ENCODE measurements at places on chromosomes 5 and 9.

DNA sequence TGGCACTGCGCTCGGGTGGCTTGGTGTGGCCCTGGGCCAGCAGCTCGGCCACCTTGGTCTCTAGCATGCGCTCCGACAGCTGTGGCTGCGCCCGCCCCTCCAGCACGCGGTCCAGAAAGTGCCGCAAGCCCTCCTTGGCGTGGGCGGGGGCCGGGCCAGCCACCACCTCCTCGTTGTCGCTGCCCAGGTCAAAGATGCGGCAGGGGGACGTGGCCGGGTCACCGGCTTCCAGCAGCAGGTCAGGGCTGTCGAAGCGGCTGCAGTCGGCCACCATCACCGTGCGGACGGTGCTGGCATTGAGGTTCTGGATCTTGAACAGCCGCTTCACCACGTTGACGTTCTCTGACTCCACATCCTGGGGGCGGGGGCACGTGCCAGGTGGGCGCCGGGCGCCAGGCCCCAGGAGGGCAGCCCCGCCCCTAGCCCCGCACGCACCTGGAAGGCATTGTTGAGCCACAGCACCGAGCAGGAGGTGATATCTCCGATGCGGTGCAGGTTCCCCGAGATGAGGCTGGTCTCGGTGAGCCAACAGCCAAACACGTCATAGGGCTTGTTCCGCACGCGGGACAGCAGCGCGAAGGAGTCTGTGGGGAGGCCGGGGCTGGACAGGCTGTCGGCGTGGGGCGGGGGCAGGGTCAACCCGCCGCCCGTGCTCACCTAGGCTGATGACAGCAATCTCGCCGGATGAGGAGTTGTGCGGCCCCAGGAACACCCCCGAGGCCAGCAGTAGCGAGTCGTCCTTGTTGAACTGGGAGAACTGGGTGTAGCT, 2.2 kb downstream of the FBXW5 start:
- no peak for DNase-seq

GRCh38 chr5:85205430-85205829, 820.8 kb upstream of the EDIL3 start:
- no peak for DNase-seq

DNA sequence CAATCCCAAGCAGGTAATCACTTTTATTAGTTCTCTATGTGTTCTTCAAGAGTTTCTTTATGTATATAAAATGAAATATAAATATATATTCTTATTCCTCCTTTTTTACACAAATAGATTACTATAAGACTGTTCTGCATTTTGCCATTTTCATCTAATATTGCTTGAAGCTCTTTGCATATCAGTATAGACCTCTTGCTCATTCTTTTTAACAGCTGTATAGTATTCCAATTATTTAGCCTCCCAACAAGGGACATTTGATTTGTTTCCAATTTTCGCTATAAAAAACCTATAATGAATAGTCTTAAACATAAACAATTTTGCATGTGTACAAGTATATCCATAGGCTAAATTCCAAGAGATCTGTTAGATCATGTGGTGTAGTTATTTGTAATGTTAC, 25.2 kb downstream of the CETN3 start:
- DNase-seq: no peak

DNA sequence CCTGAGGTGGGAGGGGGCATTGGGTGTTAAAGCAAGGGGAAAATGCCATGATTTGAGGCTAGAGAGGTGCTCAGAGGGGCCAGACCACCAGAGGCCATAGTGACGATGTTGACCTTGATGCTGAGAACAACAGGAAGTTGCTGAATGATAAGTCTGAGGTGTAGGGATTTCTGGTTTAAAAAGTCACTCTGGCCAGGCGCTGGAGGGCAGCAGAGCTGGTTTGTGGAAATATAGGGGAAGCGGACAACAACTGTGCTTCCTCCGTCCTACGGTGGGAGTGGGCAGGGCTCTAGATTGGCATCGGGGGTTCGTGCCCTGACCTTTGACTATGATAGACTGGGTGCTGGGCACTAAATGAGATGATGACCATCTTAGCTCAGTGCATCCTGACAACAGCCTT, 44.7 kb downstream of the STOM start:
- no peak for DNase-seq

- DNase-seq: no peak
Measured at GRCh38 chr5:157222506-157223230, 42.0 kb downstream of the ITK start.

GRCh38 chr9:89850153-89850552, 245.3 kb downstream of the GADD45G start:
- no peak for DNase-seq

DNA sequence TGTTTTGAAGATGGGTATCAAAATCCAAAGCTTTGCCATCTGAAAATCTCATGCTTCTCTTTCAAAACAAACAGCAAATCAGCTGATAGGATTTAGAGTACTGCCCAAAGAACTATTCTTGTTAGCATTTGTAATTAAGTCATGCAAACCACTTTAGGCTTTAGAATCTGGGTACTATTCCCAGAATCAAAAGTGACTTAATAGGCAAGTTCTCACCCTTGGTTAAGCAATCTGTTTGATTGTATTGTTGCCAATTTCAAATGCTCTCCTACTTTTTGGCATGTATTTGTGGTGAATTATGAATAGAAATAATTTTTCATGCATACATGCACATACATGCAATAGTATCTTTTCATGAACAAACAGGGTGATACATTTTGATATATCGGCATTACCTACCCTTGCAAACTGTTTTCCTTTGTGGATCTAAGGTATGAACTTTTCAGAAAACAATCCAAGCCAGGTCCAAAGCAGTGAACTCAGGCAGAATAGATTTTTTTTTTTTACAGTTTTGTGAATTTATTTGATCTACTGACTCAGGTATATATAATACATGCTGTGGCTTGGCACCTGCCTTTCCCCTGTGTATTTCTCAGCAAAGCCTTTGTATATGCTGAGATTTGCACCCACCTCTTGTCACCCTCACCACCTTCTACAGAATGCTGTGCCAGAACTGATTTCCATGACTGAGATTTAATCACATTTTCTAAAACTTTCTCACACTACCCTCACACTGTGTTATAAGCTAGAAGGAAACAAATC, 9.0 kb downstream of the IL33 start:
- DNase-seq: no peak

DNA sequence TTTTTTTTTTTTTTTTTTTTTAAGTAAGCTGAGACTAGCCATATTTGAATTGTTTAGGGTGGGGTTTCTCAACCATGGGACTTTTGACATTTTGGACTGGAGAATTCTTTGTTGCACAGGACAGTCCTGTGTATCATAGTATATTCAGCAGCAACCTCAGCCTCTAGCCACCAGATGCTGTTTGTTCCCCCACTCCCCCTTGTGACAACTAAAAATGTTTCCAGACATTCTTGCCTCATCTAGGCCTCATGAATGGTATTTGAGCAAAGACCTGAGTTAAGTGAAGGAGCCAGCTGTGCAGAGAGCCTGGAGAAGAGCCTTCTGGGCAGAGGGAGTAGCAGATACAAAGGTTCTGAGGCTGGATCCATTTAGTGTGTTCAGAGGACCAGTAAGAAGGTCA, 155.9 kb downstream of the SGCD start:
- DNase-seq: no peak

GRCh38 chr5:64214132-64214531, 48.5 kb downstream of the RNF180 start:
- no peak for DNase-seq

- no peak for DNase-seq
Measured at GRCh38 chr5:2188661-2189060, 305.9 kb upstream of the IRX4 start.

DNA sequence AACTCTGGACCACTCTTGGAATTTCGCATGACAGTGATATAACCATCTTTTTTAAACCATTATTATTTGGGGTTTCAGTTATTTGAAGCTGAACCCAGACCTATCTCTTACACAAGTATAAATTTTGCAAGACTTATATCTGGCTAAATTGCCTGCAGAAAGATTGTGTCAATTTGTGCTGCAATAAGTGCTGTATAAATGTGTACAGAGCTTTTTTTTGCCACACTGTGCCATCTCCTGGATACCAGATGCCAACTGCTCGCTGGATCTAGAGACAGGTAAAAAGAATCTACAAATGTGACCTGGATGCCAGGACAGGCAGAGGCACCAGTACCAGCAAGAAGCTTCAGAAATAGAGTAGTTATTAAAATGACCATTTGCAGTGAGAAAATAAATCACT, 25.9 kb upstream of the TTC39B start:
- DNase-seq: no peak

- DNase-seq: no peak
Measured at GRCh38 chr5:73183481-73183891, 10.5 kb downstream of the TMEM174 start.

- no peak for DNase-seq
Measured at GRCh38 chr5:76808141-76808691, 10.6 kb upstream of the F2RL1 start.

DNA sequence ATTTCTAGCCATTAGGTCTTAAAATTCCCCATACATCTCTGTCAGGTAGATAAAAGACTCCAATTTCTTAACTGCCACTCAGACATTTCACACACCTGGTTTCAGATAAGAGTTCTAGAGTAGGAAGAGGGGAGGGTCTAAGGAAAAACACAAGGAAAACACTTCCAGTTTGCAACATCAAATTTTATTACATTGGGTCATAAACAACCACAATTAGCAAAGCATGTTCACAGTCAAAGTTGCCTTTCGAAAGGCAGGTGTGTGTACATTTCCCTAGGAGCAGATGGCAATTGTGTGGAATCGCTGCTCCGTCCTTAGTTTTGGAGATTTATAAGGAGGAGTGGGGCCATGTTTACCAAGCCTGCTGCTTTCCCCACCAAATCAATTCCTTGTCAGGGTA, 120.8 kb downstream of the DMRT2 start:
- DNase-seq: no peak

GRCh38 chr9:110659891-110660541, 8.6 kb upstream of the MUSK start:
- no peak for DNase-seq

- DNase-seq: no peak
Measured at GRCh38 chr5:74460694-74461093, 179.8 kb downstream of the ENC1 start.

GRCh38 chr9:104143550-104143910, 49.4 kb downstream of the SMC2 start:
- DNase-seq: no peak

- no peak for DNase-seq
Measured at GRCh38 chr5:84080908-84081307, 303.8 kb downstream of the EDIL3 start.

DNA sequence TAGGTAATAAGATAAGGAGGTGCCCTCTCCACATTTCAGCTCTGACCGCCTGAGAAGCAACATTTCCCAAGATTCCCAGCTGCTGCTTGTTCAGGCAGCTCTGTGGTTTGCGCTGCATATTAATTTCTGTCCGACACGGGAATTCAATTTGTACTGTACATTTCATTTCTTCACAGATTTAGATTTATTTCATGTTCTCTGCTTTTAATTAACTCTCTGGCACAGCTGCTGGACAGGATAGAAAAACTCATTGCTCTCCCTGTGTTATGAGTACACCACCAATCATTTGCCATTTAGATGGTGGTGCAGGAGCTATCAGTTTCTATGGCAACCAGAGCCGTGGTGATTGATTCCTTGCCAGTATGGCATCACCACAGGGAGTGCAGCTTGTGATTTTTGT, 558.5 kb downstream of the DMRTA1 start:
- no peak for DNase-seq

GRCh38 chr5:40386289-40386688, 293.4 kb upstream of the PTGER4 start:
- no peak for DNase-seq

- no peak for DNase-seq
Measured at GRCh38 chr9:109481856-109482255, 16.3 kb downstream of the PTPN3 start.

DNA sequence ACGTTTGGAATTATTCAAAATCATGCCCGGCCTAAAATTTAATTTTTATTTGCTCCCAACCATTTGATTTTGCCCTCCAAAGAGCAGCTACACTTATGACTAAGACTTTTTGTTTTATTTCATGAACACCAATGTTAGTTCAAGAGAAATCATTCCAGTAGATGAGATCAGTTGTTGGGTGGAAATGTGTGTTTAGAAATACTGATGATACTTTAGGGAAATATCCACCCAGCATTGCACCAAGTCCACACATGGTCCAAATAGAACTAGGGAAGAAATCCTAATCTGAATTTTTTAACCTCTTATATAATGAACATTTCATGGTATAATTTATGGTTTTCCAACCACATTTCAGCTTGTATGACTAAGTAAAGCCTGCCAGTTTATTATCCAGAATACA, 28.3 kb upstream of the GOLPH3 start:
- DNase-seq: no peak
